WTC11 (cell line): ENCODE measurements at places on chromosomes 2 and 18. TPM values are rescaled to one million over a fixed set of nuclear protein-coding genes. Genes with fewer than 3 reads are reported as not detected.

DNA sequence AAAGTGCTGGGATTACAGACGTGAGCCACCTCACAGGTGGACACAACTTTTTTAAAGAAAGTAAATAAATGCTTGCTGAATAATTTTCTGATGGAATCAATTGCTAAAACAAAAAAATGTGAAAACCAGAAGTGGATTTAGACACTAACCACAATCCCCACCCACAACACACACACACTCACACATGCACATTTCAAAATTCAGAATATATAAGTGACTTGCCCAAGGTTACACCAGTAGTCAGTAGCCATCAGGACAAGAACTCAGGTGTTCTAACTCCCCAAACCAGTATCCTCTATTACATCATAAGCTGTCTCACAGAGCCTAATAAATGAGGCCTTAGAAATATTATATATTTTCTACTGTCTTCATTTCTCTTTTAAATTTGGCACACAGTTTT is 1923.6 kb upstream of the PIK3C3 start:
- no peak for DNase-seq

DNA sequence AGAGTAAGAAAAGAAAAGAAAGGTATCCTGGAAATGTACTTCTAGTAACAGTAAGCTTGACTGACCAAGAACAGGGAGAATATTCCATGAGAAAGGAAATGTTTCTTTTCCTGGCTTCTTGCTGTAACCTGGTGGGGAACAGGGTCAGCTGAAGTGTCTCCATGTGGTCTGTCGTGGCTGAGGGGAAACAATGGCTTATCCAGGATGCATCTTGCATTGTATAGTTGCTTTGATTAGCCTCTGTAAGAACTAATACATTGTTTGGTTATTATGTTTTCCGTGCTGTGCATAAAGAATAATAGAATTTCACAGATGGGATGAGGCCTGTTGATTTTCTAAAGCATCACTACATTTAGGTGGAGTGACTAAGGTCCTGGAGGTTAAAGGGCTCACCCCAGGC is 4.9 kb downstream of the CREG2 start:
- DNase-seq = no peak

DNA sequence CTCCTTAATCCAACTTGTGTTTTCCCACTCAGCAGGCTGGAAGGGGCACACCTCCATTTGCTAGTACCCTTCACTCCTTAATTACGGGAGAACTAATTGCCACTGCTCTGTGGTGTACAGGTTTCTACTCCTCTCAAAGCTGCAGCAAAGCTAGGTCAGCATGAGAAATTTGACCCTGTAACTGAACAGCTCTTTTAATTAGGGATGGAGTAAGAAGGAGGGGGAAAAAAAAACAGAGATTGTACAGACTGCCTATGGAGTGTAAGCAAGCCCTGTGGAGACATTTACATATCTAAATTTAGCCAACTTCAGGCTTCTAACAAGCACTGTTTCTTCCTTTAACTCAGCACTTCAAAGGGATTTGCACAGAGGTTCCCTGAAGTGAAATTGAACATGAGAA is 629.7 kb upstream of the SETBP1 start:
- DNase-seq = no peak

- DNase-seq = no peak
Measured at GRCh38 chr2:109080757-109081156, 48.2 kb upstream of the SH3RF3 start.

The ASPRV1 gene
- total RNA-seq = 0.73 to 1.3 TPM (median 1.1 TPM) in 3 replicates

The RNF152 gene
- total RNA-seq = 2.6 to 3.7 TPM (median 2.8 TPM) in 3 replicates

The GRB14 gene
- 14.9 to 17.2 TPM (median 17.2 TPM) in 3 replicates for total RNA-seq

The TCF23 gene
- 0.05 to 0.14 TPM (median 0.13 TPM) in 3 replicates for total RNA-seq
